ENCODE measurements at places on chromosomes 1 and 21.
A peak's percentile ranks its signal among the peaks of the same experiment; 100 is the strongest.

DNA sequence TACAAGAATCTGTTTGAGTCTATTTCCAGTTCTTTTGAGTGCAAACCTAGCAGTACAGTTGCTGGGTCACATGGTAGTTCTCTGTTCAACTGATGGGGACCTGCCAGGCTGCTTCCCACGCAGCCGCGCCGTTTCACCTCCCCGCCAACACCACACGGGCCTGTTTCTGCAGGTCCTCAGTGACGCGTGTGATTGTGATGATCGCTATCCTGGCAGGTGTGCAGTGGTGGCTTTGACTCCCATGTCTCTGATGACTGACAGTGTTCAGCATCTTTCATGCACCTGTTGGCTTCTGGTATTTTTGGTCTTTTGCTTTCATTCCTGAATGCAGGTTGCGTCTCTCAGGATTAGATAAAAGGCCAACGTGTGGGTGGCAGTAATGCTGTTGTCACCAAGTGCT is 41.6 kb downstream of the FAAP20 start:
- no peak for DNase-seq

- DNase-seq = no peak
These were observed 24.8 kb upstream of the MUTYH start for GRCh38 chr1:45365051-45365450.

DNA sequence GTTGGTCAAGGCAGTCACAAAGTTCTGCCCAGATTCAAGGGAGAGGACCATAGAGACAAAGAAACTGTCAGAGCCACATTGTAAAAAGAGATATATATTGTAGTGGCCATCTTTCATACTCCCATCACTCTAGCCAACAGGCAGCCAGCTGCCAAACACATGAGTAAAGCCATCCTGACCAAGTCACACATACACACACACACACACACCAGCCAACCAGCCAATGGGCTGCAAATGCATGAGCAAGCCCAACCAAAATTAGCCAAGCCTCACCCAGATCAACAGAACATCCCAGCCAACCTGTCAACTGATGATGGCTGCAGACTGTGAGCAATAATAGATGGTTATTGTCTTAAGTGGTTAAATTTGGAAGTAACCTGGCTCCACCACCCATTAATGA is 120.7 kb downstream of the SEC16B start:
- DNase-seq = no peak

- no peak for DNase-seq
These were observed 7.4 kb upstream of the ASCL5 start for GRCh38 chr1:201134405-201134804.

GRCh38 chr1:169764919-169765318 is 29.8 kb downstream of the METTL18 start:
- DNase-seq = no peak

DNA sequence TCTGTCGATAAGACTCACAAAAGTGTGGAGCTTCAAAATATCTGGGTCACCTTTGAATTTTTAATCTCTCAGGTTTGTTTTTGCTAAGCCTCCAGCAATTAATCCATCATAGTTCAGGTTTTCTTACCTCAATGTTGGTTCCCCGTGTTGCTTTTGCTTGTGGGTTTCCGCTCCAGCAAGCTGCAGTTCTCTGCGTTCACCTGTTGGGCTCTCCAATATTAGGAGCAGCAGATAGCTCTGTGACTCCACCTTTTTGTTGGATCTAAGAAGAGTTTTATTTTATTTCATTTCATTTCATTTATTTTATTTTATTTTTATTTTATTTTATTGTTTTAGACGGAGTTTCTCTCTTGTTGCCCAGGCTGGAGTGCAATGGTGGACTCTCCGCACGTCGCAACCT is 335.5 kb downstream of the COL11A1 start:
- peak; percentile 2 for DNase-seq

- no peak for DNase-seq
These were observed 27.6 kb upstream of the ARHGAP29 start for GRCh38 chr1:94265011-94265422.

- peak; percentile 45 for DNase-seq
These were observed 25.0 kb downstream of the RLF start for GRCh38 chr1:40185951-40186864.

- peak; percentile 36 for DNase-seq
These were observed 16.7 kb downstream of the COL8A2 start for GRCh38 chr1:36108314-36108713.

DNA sequence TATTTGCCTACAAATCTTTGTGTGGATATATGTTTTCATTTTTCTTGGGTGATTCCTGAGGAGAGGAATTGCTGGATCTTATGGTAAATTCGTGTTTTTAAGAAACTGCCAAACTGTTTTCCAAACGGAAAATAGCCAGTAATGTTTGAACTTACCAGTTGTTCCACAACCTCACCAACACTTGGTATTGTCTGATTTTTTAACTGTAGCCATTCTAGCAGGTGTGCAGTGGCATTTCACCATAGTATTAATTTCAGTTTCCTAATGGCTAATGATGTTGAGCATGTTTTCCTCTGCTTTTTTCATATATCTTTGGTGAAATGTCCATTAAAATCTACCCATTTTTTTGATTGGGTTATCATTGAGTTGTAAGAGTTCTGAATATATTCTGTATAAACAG is 56.6 kb downstream of the RPS6KC1 start:
- DNase-seq = no peak

- no peak for DNase-seq
These were observed 6.6 kb upstream of the SPRR1B start for GRCh38 chr1:153024413-153024812.

- DNase-seq = no peak
These were observed 57.8 kb upstream of the HSD17B7 start for GRCh38 chr1:162732566-162733335.

DNA sequence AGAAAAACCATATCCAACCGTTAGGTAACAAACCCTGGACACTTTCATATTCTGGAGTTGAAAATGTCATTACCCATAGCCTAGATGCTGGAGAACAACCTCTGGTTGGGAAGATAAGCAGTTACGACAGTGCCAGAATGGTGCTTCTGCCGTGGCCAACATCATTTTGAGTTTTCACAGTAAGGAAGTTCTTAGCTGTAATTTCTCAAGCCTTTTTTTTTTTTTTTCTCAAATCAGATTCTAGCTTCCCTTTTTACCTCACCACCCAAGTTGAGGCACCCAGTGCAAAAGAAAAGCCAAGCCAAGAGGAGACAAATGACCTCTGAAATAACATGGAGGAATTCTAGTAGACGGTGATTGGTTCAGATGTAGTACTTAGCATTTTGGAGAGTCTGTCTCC is 21.8 kb downstream of the PPT1 start:
- no peak for DNase-seq

DNA sequence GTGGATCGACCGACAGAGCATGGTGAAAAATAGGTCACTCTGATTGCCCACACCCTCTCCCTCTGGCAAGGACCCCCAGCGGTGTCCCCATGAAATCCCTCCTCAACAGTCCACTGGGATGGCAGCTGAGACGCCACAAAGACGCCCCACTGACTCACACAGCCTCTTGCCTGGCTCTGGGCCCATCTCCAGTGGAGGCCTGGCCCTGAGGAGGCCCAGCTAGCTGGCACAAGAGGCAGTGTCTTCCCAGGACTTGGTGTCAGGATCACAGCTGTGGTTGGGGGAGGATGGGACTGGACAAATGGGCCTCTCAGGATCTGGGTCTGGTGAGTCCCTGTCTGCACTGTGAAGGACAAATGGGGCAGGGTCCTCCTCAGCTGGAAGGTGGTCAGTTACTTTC is 4.6 kb downstream of the ALX3 start:
- DNase-seq = no peak

DNA sequence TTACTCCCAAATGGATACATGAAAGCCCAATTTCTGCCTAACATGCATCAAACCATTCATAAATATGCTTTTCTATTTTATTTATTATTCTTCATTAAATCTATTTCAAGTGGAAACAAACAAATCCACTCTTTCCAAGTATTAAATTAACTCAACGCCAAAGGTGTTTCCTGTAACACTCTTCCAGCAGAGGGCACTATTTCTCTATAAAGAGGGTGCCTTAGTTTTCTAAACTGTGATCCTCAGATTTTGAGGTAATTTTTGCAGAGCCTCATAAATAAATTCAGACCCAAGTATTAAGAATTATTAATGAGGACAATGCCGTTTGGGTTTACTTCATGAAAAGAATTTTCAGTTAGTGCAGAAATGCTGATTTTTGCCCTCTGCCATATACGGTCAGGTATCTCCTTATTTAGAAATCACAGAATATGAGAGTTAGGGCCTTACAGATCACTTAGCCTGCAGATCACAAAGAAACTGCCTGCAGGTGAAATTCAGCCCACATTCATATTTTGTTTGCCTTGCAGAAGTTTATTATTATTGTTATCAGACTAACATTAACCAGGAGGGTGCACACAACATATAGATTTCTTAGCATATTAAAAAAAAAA is 40.1 kb upstream of the MYSM1 start:
- DNase-seq = peak; percentile 81

DNA sequence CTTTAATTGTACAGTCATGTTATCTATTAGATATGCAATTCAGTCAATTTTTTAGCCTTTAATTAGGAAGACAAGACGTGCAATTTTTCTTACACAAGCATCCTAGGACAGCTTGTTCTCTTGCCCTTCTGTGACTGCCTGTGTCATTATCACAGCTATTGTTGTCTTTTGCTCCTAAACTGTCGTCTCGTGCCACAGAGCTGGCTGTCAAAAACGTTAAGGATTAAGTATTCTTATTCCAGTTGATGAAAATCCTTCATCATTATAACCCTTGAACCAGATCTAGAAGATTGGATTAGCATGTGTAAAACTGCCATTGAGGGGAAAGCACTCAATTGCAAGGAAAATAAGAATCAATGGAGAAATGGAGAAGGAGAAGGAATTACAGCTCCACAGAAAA is 43.8 kb upstream of the AIM2 start:
- no peak for DNase-seq

- DNase-seq = peak; percentile 89
These were observed 890.2 kb upstream of the B3GALT2 start for GRCh38 chr1:194076646-194077045.

- no peak for DNase-seq
These were observed 158.4 kb downstream of the ACTL8 start for GRCh38 chr1:17913326-17914115.

- DNase-seq = no peak
These were observed 2.0 kb upstream of the OR2T4 start for GRCh38 chr1:248359415-248359814.
